ENCODE measurements at places on chromosomes 5 and 9. TPM values are rescaled to one million over a fixed set of nuclear protein-coding genes. Genes with fewer than 3 reads are reported as not detected.

The PCDHA11 gene
- total RNA-seq: not detected

The CCDC187 gene
- total RNA-seq: 0.11 TPM

The RLN2 gene
- 0.50 TPM for total RNA-seq

The TIGD6 gene
- 1.5 TPM for total RNA-seq

The LHX2 gene
- not detected for total RNA-seq

The BRINP1 gene
- not detected for total RNA-seq

The SDHA gene
- 216 TPM for total RNA-seq

- no peak for DNase-seq
These were observed 5.0 kb downstream of the CHSY3 start for GRCh38 chr5:129909225-129909624.

DNA sequence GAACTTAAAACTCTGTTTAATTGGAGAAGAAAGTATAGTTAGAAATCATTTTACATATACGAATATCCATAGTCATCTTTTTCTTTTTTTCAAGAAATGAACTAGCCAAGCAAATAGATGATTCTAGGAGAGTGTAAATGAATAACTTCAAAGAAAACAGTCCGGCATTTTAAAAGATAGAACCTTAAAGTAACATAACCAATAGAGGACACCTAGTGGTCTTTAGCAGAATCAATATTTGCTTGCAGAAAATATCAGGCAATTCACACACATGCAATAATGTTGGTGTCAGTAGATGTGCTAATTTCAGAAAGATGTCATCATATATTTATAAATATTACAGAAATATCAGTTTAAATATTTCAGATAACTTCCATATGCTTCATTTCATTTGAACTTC lies 57.1 kb downstream of the HCN1 start:
- DNase-seq: no peak

- no peak for DNase-seq
These were observed 185.2 kb upstream of the KLF4 start for GRCh38 chr9:107674721-107675277.

- DNase-seq: peak; percentile 38
These were observed 576 bp downstream of the CHD1 start for GRCh38 chr5:98927989-98928872.

DNA sequence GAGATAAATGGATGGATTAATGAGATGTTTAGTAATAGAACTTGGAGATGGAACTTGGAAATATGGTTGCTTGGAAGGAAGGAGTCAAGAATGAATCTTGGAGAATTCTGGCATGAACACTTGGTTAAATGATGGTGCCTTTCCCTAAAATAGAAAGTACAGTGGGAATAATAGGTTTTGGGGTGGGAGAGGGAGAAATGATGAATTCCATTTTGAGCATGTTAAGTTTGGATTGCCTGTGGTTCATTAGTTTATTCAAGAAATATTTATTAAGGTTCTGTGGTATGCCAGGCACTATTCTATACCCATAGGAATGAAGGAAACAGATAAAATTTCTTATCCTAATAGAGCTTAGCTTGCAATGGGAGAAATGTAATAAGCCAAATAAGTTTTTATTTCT lies 58.4 kb downstream of the PBX3 start:
- no peak for DNase-seq

DNA sequence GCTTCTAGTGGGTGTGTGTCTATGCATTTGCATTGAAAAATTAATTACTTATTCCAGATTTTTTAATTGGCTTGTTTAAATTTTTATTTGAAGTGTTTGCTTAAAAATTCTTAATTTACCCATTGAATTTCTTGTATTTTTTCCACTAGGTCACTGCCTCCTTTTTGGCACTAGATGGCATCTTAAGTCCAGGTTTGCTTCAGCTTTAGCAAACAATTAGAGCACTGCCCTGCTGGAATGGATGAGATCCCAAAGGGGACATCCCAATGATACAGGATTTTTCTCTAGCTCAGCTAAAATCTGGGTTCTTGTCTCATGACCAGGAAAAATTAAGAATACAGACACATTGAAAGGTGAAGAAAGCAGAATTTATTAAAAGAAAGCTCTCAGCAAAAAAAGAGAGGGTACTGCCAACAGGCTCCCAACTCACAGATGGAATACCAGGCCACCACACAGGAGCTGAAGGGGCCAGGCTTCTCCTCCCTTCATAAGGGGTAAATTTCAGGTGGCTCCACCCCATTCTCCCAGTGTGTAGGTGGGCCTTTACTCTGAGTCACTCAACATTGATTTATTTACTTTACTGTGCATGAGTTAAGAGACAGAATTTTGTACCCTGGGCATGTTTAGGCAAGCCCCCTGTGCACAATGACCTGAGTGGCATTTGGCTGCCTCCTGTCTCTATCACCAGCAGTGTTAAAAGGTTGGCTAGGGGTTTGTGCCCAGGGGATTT lies 532.4 kb downstream of the ANXA1 start:
- DNase-seq: peak; percentile 12

DNA sequence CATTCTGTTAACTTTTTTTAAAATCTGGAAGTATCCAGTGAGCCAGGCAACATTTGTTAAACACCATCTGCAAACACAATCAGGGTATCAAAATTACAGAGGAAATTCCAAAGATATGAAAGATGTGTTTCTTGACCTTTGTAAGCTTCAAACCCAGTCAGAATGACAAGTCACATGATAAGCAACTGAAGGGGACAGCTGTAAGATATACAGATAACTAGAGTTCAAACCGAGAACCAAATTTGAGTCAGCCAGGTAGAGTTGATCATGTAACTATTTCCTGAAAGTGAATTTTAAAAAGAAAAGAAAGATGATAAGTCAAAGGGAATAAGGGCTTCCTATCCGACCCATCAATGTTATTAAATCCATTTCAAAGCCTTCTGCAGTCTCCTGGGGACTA lies 196.2 kb downstream of the DEPDC1B start:
- no peak for DNase-seq

- DNase-seq: no peak
These were observed 162.5 kb downstream of the COL23A1 start for GRCh38 chr5:178427576-178428197.

GRCh38 chr5:181234455-181235306 lies 9.0 kb downstream of the RACK1 start:
- no peak for DNase-seq

GRCh38 chr9:97563458-97564135 lies 62.1 kb downstream of the TMOD1 start:
- no peak for DNase-seq

DNA sequence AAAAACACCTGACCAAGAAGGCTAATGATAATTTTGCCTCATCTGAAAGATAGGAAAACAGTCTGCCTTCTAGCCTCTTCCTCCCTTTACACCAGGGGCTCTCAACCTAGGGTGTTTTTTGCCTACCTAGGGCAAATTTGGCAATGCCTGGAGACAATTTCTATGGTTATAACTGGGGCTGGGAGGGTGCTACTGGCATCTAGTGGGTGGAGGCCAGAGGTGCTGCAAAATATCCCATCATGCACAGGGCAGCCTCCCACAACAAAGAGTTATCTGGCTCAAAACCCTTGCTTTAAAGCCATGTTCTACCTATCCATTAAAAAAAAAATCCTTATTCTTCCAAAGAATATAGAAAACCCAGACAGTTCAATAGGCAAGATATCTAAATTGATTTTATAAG lies 45.0 kb upstream of the NR3C1 start:
- DNase-seq: no peak

GRCh38 chr9:84839541-84839940 lies 170.0 kb downstream of the NTRK2 start:
- no peak for DNase-seq

- DNase-seq: peak; percentile 45
These were observed 669.9 kb downstream of the PTPRD start for GRCh38 chr9:9942764-9943424.

All from CD8-positive, alpha-beta T cell (primary cell).